ENCODE measurements at places on chromosomes 7 and 10.

- no peak for DNase-seq
These were observed 200.7 kb upstream of the ZMIZ1 start for GRCh38 chr10:78868048-78868447.

DNA sequence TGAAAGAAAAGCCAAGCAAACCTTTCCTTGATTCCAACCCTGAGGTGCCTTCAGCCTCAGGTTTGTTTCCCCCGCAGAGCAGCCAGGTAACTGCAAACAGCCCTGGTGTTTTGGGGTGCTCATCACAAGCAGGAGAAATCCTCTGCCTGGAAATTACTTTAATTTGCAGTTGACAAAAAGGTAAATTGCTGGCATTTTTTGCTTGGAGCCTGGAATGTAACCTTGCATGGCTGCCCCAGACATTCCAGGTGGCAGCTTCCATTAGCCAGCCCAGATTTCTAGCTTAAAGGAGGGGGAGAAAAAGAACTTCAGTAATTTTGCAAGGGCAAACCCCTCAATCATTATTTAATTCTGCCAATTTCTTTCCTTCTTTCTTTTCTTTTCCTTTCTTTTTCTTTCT is 194.4 kb downstream of the MYOF start:
- DNase-seq = no peak

GRCh38 chr10:35927341-35927740 is 285.2 kb upstream of the FZD8 start:
- DNase-seq = no peak

DNA sequence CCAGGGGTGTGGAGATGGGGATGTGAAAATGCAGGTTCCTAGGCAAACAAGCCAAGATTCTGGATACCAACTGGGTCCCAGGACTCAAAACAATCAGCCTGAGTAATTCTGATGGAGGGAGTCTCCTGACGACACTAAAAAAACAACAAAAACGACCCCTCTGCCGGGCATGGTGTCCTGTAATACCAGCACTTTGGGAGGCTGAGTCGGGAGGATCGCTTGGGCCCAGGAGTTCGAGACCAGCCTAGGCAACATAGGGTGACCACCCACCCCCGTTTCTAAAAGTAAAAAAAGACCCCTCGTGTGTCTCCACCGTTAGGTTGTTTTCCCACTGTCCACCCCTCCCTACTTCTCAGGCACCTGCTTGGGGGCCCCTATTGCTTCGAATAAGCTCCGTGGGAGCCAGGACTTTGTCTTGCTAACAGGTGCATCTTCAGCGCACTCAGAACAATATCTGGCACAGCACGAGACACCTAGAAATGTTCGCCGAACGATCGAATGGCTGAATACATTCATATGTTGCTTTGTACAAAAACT is 743 bp upstream of the NRF1 start:
- no peak for DNase-seq

DNA sequence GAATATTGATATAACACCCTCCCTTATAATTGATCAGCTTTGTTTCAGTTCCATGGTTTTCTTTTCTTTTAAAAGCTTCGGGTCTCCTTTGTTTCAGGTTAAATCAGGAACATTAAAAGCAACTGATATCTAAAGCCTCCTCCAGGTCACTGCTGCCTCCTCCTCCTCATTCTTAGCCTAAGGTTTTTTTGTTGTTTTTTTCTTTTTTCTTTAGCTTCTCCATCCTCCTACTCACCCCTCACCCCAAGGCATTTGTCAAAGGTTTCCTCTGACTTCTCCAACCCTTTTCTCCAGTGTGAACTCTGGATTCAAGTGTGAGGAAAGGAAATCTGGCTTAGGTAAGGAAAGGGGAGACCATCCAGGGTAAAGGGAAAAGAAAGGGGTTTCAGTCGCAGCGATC is 420.2 kb upstream of the NFE2L3 start:
- no peak for DNase-seq

DNA sequence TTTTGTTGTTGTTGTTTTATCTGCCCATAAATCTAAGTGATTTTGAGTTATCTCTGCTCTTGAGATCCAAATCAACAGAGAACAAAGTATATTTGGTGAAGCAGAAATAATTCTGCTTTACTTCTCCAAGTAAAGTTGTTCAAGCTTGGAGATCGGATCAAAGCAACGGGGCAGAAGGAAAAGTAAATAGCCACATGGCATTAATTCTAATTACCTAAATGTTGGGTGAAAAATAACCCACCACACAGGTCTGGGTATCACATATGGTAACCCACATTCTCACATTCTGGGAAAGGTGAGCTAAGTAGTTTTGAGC is 3.1 kb downstream of the NRP1 start:
- DNase-seq = no peak

DNA sequence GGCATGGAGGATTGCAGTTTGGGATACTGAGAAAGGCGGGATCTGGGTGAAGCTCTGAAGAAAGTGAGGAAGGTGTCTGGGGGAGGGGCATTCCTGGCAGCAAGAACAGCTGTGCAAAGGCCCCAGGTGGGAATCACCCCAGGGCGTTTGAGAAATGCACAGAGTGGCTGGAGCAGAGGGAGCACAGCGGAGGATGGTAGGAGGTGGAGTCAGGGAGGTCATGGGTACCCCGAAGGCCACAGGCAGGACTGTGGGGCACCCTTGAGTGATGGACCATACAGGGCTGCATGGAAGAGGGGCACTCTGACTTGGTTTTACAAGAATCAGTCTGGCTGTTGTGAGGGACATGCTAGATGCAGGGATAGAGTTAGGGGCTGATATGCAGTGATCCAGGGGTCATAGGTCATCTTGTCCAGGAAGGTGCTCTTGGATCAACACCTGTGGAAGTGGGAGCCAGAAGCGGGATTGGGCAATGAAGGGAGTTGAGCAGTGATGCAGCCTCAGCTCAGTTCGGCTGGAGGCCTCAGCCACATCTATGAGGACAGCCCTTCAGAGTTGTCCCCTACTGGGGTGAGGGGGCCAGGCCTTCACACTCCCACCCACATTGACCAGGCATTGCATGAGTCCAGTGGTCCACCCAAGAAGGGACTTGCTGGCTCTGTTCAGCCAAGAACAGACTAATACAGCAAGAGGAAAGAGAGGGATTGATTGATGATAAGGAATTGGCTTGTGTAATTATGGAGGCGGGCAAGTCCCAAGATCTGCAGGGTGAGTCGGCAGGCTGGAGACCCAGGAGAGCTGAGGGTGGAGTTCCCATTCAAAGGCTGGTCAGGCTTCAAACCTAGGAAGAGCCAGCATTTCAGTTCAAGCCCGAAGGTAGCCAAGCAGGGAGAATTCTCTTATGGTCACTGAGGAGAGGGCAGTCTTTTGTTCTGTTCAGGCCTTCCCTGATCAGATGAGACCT is 48.7 kb downstream of the TSPAN15 start:
- DNase-seq = no peak

DNA sequence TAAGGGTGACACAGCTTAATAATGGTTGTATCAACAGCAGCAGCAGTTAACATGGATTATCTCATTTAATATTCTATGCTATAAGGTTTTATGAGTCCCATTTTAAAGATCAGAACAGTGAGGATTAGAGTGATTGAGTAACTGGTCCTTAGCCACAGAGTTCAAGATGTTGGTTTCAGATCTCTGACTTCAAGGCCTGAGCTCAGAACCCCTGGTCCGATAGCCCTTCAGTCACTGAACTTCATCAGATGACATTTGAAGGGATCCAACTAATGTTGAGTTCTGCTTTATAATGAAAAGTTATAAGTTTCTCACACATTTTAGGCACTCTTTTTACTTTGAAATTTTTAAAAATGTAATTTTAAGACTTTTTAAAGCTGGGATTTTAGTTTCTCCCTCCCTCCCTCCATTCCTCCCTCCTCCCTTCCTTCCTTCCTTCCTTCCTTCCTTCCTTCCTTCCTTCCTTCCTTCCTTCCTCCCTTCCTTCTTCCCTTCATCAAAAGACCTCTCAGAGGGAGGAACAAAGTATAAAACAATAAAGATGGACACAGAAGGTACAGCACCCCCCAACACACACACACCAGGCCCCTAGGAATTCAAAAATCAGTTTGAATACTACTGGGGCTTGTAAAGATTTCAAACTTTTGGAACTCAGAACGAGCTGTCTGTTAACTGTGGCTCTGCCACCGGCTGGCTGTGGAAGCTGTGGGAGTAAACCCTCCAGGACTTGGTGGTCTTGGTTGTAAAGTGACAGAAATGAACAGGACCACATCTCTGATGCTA is 206.9 kb upstream of the AGK start:
- DNase-seq = no peak

DNA sequence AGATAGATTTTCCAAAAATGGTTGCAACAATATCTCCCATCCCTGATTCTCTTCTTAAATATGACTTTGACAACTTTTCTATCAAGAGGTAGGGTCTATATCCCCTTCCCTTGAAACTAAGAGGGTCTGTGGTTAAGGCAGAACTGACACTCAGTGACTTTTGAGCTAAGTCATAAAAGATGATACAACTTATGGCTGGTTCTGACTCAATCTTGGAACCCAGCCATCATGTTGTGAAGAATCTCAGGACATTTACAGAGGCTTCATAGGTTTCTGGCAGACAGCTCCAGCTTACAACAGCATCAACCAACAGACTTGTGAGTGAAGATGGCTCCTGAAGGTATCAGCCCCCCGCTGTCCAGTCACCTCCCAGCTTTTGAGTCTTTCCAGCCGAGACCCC is 203.5 kb downstream of the RNLS start:
- DNase-seq = no peak

GRCh38 chr10:15841696-15842095 is 18.6 kb downstream of the MINDY3 start:
- DNase-seq = no peak

DNA sequence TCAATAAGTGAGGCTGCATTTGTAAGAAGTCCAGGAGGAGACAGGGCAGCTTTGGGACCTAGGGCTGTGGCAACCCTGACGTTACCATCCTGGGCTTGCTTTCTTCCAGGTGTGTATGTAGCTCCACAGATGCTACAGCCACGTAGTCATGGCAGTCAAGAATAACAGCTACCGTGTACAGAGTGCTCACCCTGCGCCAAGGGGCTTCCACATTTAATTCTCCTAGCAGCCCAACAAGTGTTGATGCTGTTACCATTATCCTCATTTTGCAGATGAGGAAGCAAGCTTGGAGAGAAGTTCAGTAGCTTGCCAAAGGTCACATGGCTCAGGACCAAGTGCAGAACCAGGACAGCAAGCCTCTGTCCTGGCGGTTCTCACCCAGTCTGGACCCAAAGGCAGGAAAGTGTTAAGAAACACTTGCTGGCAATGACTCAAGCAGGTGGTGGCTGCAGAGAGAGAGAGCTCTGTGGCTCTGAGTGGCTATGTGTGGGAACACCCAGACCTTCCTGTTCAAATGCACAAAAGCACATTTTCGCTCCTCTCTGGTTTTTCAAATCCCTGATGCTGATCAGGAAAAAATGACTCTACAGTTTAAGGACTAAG is 89.8 kb downstream of the CREM start:
- DNase-seq = no peak

DNA sequence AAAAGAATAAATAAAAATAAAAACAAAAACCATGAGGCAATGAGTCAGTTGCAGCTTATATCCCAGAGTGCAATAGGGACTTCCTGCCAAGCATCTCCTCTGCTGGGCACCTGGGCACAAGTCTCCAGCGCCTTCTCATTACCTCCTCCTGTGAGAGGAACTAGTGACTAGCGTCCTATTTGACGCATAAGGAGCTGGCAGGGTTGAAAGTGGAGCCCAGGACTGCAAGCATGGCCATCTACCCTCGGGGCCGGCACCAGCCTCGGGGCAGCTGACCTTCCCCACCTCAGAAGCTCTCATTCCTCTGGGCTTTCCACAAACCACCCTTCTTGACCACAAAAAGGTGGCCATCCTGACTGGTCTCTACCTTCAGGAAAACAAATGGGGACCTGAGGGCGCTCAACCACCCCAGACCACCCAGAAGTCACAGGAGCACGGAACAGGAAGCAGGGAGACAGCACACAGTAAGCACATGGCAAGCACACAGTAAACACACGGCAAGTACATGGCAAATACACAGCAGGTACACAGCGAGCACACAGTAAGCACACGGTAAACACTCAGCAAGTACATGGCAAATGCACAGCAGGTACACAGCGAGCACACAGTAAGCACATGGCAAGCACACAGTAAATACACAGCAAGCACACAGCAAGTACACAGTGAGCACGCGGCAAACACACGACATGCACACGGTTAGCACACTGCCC is 19.1 kb downstream of the CTBP2 start:
- DNase-seq = no peak

- DNase-seq = no peak
These were observed 8.0 kb downstream of the RSU1 start for GRCh38 chr10:16809074-16809718.

- no peak for DNase-seq
These were observed 9.4 kb downstream of the GATA3 start for GRCh38 chr10:8063935-8064334.

- DNase-seq = no peak
These were observed 18.1 kb downstream of the VIPR2 start for GRCh38 chr7:159126311-159127260.

- DNase-seq = no peak
These were observed 24.6 kb upstream of the ITGA8 start for GRCh38 chr10:15744217-15744865.

DNA sequence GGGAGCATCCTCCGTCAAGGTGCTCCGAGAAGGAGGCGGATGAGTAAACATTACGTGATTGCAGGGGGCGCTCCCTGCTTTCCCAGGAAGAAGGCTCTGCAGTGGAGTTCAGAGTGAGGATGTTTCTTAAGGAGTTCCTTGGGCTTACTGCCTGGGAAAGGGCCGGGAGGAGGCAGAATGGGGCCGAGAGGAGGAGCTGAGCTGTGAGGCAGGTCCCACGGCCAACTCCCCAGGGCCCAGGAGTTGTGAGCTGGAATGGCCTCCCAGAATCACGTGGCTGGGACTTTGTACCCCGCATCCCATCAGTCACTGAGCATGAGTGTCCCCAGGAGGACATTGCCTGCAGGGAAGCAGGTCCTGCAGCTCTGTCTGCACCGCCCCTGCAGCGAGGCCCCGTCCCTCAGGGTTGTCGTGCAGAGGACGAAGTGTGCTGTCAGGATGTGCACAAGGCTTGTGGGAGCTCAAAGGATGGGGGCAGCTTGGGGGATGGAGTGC is 75.5 kb downstream of the DYNC2I1 start:
- no peak for DNase-seq
